Activated naive CD4-positive, alpha-beta T cell (primary cell): ENCODE measurements at places on chromosomes 4 and X.

DNA sequence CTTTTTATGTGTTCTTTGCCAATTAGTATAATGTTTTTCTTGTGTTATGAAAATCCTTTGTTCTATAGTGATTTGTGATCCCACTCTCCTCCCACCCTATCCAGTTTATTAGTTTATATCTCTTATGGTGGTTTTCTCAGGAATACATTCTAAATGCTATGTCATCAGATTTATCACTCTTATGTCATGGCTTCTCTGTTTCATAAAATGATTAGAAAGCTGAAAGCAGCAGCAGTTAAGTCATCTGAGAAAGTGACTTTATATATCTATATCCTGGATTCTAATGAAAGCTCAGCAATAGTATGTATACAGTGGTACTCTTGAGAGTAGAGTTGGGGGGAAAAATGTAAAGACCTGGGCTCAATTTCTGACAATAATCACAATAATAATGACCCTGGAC is 41.2 kb downstream of the NCAPG start:
- DNase-seq, result no peak

DNA sequence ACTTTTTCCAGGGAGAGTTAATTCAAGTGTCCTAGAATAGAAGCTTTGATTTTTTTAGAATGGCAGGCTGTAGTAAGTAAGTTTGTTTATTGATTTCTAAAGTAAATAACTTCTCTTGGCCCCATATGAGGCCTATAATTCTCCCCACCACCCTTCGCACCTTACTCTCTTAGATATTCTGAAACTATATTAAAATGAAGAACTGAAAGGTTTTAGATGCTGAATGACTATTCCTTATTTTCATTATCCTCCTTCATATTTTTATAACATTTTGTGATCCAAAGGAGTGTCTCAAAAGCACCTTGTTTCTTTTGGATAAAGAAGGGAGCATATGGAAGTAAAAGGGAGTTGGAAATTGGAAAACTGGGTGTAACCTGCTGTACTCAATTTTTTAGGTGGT is 70.3 kb downstream of the IRS4 start:
- DNase-seq, result no peak

DNA sequence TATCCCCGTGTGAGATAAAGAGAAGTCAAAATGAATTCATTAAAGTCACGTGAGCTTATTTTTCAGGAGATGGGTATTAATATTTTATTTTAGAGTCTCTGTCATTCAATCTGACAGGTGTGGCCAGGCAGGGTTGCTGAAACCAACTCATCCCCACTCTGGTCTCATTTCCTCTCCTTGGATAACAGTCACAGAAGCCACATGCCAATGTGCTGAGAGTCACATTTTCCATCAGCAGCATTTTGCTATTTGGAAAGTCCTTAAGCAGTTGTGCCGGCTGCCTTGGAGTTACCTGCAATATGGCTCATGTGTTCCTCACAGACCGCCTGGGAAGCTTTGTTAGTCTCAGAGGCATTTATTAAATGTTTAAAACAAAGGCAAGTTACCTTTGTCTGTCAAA is 302.3 kb downstream of the DCHS2 start:
- no peak for DNase-seq

DNA sequence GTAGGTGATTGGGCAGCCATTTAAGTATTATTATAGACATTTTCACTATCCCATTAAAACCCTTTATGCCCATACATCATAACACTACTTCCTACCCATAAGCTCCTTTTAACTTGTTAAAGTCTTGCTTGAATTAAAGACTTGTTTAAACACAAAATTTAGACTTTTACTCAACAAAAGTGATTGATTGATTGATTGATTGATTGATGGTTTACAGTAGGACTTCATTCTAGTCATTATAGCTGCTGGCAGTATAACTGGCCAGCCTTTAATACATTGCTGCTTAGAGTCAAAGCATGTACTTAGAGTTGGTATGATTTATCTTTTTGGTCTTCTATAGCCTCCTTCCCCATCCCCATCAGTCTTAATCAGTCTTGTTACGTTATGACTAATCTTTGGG is 16.3 kb downstream of the HPRT1 start:
- no peak for DNase-seq

GRCh38 chr4:151462554-151462953 is 53.6 kb downstream of the FHIP1A start:
- no peak for DNase-seq

DNA sequence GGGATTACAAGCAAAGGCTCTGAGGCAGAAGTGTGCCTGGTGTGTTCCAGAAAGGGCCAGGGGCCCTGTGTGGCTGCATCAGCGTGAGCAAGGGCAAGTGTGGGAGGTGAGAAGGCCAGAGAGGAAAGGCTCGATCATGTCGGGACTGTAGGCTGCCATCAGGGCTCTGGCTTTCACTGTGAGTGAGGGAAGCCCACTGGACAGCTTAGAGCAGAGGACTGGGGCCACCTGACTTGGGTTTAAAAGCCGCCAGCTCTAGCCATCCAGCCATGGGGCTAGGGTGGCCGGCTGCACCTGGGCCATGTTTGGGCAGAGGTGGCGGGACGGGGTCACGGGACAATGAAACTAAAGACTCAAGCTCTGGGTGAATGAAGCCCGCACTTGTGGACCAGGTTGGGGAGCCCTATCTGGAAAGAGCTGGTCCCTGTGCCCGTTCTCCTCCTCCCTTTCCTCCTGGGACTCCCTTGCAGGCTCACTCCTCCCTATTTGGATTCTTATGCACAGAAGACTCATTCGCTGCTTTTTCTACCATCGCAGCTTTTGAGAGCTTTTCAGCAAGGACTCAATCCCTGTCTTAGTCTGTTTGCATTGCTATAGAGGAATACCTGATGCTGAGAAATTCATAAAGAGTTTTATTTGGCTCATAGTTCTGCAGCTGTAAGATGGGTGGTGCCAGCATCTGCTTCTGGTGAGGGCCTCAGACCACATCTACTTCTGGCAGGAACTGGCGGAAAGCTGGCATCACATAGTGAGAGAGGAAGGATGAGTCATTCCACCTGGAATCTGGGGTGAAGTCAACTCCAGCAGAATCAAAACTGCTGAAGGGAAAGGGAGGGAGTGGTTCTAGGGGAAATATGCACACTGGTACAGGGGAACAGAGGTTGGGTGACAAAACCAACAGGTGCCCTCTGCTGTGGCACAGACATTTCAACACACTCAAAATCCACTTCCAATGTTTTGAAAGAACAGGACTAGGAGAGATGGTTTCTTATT is 15.3 kb downstream of the CTAG1B start:
- no peak for DNase-seq

- no peak for DNase-seq
Measured at GRCh38 chr4:26457412-26457811, 32.9 kb downstream of the CCKAR start.

DNA sequence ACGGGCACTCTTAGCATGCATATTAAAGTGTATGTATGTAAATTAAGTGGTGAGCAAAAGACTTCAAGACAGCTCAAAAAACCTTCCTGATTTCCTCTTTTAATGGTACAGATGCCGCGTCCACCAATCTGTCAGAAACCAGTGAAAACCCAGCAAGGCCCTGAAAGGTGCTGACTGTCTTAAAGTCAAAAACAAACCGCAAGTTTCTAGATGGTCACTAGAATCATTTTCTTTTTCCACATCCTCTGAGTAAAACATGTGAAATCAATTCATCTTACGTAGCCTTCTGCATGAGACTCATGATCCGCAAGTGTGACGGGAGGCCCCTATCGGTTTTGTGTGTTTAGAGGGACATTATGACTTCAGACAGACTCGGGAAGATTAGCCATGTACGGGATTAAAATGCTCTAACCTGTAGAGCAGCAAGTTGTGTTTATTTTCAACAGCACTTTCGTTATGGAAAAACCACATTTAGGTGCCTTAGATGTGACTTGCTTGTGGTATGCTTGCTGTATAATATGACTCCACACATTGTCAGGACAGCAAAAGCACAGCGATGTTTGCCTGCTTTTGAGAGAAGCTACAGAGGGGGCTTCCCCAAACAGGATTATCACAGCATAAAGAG is 88.2 kb upstream of the STS start:
- DNase-seq, result no peak

DNA sequence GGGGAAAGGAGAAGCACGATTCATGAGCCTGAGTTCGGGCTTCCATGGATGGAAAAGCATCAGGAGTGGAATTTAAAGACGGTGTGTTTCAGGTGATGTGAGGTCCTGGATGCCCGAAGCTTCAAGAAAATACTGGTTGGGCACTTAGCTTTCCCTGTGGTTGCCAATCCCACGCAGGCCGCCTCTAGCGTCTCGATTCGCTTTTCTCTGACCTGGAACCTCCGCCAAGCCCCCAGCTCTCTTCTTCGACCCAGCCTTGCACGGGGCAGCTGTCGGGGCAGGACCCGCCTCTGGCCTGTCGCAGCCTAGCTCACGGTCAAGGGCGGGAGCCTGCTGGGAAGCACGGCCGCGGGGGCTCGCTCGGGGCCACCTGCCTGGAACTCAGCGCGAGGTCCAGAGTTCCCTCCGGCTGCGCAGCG is 308 bp upstream of the TLR2 start:
- DNase-seq, result no peak

DNA sequence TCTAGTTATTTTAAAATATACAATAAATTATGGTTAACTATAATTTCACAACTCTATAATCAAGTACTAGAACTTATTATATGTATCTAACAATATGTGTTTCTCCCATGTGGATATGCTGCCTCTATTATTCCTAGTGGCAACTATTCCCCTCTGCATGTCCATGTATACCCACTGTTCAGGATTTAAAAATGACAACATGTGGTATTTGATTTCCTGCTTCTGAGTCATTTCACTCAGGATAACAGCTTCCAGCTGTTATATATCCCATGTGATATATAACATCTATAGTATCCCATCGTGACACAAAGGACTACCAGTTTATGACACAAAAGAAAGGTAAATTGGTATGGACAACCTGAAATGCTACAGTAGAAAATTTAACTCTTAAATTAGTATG is 167.4 kb upstream of the TACR3 start:
- no peak for DNase-seq

GRCh38 chrX:135741192-135741715 is 26.7 kb downstream of the CT45A3 start:
- DNase-seq, result no peak

- no peak for DNase-seq
Measured at GRCh38 chr4:2619459-2619858, 83.0 kb downstream of the FAM193A start.

DNA sequence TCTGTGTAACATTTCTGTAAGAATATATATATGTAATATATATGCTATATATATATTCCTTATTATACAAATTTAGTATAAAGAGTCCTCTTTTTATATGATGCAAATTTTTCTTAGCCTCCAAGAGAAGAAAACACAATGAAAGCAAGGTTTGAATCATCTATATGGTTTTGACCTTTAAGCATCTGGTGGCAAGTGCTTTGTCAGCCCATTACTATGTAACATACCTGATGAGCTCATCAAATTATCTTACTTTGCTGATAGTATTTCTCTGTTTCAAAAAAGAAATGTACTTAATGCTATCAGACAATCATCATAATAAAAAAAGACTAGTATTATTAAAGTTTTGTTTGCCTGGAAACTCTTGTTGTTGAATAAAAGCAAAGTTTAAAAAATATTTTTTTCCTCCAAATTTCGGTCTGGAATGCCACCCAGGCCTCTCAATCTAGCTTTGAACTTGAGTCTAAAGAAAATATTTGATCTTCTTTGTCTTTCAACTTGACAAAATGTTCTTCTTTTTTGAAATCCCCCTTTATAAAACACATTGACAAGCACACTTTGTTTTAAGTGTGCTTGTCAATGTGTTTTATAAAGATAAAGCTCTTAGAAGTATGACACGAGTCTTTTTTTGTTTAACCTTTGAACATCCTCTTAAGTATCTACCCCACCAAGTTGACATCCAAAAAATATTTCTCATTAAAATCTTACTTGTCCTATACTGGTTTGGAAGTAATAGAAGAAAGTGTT is 26.2 kb downstream of the ZNF330 start:
- DNase-seq, result no peak

- no peak for DNase-seq
Measured at GRCh38 chr4:39730072-39730471, 32.1 kb downstream of the UBE2K start.

DNA sequence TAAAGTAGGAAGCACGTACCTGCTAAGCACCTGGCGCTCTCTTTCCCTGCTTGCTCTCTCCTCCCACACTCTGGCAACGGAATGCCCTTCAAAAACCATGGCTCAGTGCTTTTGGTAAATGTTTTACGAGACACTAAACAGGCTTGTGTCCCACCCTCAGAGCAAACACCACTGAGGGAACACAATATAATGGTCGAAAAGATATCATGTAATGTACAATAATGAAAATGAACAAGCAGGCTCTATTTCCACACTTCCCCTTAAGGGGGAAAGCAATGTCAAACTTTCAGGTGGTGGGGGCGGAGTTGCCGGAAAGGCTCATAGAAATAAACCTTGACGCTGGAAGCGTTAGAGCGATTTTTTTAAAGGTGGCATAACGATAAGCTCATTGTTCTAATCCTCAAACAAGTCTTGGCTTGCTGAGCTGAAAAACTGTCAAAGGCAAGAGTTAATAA is 115.1 kb downstream of the RBM47 start:
- no peak for DNase-seq

DNA sequence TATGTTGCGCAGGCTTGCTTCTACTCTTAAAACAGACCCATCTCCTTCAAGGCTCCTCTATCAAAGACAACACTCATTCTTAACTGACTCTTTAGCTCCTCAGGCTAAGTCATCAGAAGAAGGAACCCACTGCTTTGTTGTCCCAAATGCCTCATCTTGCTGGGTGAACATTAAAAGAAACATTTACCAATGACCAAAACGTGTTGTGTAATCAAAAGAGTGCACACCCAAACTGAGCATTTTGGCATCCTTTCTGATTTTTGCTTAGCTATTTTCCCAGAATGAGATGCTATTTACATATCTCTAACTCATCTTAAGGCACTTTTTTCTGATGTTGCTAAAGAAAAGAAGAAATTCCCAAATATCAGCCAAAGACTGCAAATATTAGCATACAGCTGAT is 131.7 kb upstream of the VCX3A start:
- no peak for DNase-seq

DNA sequence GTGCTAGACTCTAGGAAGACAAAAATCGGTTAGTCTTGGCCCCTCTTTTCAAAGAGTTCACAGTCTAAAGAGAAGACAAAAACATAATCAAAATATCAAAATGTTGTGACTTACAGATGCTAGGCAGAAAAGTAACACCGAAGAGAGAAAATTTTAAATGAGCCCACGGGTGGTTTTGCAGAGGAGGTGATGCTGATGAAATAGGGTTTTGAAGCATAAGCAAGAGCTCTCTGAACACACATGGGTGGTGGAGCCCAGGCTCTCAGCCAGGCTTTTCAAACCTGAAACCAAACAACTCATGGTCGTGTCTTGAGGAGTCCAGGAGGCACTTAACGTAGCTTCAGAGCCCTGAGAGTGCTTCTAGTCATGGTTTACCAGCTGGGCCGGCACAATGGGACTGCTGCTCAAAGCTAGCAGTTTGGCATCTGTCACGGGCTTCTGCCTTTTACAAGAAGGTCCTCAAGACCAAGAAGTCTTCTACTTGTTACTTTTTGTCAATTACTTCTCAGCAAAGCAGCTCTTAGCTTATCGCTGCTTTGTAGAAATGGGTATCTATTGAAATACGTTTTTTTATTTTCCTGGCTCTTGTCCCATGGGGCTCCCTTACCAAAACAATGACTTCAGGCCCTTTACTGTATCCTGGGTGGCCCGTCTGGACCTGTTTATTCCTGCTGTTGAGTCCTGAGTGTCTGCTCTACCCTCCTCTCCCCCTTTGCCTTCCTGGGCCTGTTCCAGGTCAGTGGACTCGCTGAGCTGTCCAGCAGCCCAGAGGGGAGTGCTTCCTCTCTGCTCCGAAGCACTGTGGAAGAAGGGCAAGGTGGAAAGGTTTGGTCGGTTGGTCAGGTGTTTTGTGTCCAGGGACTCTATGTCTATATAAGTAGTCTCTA is 69.5 kb downstream of the TNIP2 start:
- no peak for DNase-seq

GRCh38 chrX:55056820-55057674 is 17.8 kb upstream of the PAGE2B start:
- no peak for DNase-seq
